ENCODE measurements at places on chromosomes 2 and 18.

DNA sequence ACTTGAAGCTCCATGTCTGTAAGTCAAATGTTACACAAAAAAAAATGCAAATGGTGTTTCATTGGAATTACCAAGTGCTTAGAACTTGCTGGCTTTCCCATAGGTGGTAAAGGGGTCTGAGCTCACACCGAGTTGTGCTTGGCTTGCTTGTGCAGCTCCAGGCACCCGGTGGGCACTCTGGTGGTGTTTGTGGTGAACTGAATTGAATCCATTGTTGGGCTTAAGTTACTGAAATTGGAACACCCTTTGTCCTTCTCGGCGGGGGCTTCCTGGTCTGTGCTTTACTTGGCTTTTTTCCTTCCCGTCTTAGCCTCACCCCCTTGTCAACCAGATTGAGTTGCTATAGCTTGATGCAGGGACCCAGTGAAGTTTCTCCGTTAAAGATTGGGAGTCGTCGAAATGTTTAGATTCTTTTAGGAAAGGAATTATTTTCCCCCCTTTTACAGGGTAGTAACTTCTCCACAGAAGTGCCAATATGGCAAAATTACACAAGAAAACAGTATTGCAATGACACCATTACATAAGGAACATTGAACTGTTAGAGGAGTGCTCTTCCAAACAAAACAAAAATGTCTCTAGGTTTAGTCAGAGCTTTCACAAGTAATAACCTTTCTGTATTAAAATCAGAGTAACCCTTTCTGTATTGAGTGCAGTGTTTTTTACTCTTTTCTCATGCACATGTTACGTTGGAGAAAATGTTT lies 97.9 kb upstream of the IL1R2 start:
- no peak for DNase-seq

DNA sequence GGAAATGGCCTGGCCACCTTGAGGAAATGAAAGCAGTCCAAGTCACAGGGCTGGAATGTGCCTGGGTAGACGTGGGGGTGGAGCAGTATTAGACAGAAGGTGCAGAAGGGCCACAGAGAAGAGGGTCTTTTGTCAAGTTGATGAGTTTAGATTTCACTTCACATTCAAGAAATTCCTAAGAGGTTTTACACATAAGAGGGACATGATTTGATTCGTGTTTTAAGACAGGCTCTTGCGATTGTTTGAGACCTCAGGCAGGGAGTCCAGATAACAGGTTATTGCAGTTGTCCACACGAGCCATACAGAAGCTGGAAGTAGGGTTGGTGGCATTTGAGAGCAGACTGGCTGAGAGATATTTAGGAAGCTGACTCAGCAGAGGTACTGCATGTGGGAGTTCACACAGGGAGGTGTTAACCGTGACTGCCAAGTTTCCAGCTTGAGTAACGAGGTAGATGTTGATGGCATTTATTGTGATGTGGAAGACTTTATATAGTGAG lies 64.6 kb downstream of the NEB start:
- DNase-seq, result no peak

- no peak for DNase-seq
Observed at GRCh38 chr2:62254424-62255266, 58.7 kb downstream of the B3GNT2 start.

- no peak for DNase-seq
Observed at GRCh38 chr2:177625744-177626650, 233.4 kb downstream of the AGPS start.

DNA sequence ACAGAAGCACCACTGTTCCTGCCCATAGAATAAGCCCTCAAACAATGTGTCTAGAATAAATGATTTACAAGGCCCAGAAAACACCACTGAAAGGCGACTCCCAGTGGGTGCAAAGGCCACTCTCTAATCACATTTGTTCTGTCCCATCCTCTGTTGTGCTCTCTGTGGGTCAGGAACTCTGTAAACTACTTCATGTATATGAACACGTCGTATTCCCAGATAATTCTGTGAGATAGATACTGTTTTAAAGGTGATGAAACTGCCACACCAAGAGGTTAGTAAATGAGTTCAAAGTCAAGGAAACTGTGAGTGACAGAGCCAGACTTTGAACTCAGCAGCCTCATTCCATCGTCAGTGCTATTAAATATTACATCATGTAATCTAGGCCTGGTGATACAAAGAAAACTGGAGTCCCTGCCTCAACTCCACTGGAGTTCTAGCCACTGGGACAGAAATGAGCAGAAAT lies 269.7 kb upstream of the DCC start:
- no peak for DNase-seq

GRCh38 chr2:158990397-158991214 lies 22.2 kb downstream of the TANC1 start:
- peak; percentile 88 for DNase-seq
